ENCODE measurements at places on chromosomes 3 and 15.
A peak's percentile ranks its signal among the peaks of the same experiment; 100 is the strongest.

GRCh38 chr3:136624371-136624770 lies 127.8 kb downstream of the STAG1 start:
- no peak for DNase-seq

- no peak for DNase-seq
Measured at GRCh38 chr15:29140475-29141307, 128.9 kb downstream of the NSMCE3 start.

DNA sequence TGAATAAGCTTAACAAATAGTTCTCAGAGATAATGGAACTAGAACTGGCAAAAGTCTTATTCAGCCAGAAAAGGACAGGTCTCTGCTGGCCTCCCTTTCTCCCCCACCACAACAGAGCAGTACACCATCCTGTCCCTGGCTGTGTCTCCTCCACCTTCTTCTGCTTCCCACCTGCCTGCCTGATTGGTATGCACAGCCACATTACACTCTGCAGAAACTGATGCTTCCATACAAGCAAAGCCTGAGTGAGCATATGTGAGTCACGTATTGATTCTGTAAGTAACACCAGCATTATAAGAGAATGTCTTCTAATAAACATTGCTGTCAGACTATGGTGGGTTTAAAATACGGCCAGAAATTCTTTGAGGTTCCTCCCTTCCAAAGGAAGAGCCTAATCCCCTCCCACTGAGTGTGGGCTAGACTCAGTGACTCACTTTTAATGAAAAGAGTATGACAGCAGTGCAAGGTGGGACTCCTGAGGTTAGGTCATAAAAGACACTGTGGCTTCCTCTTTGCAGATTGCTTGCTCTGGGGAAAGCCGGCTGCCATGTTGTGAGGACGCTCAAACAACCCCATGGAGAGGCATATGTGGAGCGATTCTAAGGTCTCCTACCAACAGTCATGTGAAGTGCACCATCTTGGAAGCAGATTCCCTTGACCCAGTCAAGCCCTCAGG lies 44.4 kb downstream of the ANXA2 start:
- DNase-seq = no peak

DNA sequence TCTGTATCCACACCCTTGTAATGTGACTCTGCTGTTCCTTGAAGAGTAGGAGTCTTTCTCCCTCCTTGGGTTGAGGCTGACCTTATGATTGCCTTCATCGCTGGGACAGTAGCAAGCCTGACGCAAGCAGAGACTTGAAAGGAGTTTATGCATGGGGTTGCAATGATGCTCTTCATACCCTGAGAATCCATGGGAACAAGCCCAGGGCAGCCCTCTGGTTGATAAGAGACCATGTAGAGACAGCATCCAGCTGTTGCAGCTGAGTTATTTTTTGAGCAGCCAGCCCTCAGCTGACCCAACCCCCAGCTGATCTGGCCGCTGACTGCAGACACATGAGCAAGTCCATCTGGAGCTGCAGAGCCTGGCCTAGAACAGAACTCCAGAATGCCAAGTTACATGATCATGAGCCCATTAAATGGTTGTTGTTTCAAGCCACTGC lies 60.6 kb upstream of the ARNT2 start:
- no peak for DNase-seq

GRCh38 chr15:98694161-98694560 lies 45.8 kb downstream of the IGF1R start:
- DNase-seq = no peak

GRCh38 chr15:58438956-58439355 lies 7.2 kb downstream of the LIPC start:
- DNase-seq = peak; percentile 21

- no peak for DNase-seq
Measured at GRCh38 chr15:75672646-75673425, 25.1 kb downstream of the SNX33 start.

DNA sequence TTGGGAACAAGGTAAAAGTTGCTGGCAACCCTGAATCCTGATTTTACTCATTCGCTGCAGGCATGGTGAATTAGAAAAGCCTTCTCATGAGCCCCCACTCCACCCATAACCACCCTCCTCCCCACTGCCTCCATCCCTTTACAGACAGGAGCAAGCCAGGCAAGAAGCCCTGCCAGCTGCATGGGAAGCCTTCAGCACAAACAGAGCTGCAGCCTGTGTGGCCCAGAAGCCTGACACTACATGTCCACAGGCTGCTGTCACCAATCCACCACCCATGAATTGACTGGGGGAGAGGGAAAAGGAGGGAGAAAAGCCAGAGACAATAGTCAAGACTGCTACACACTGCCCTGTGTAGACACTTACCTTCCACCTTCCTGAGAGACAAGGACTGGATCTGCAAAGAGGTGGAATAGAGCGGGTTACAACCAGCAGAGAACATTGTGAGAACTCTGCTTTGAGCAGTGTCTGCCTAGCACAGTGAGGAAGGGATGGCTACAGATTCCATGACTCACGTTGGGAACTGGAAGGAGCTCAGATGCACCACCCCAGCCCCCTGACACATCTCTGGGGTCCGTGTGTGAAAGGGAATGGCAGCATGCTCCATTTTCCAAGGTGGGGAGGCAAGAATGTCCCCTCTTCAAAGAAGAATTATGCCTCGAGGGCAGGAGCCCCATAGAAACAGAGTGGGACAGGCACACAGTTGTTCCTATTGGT lies 33.9 kb downstream of the DZIP1L start:
- no peak for DNase-seq

- no peak for DNase-seq
Measured at GRCh38 chr15:88904624-88905327, 8.4 kb downstream of the MFGE8 start.

DNA sequence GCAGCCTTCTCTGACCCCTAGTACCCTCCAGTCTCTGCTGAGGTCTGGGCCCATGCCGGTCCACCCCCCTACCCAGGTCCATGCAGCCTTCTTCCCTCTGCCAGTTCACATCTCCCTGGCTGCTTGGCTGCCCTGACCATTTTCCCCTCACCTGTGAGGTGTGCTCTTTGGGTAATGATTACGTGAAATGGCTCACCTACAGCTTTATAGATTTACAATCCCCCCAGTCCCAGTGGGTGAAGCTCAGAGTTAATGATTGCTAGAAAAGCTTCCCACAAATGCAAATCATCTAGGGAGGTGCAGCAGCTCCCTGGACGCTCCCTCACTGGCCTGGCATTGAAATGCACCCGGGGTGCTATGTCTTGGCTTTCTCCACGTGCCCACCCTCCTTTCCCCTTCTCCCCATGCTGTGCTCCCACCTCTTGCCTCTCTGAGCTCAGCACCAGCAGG lies 18.7 kb downstream of the PAQR5 start:
- no peak for DNase-seq

DNA sequence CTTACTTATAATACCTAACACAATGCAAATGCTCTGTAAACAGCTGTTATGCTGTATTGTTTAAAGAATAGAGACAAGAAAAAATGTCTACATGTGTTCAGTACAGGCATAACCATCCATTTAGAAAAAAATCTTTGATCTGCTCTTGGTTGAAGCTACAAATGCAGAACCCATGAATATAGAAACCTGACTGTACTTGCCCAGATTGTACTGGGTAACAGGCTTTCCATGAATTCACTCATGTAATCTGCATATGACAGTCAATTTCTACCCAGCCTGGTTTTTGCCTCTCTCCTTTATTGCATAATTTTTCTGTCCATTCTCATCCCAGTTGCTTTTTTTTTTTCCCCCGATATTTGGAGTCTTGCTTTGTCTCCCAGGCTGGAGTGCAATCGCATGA lies 62.6 kb upstream of the ETV5 start:
- no peak for DNase-seq

GRCh38 chr15:65209701-65210643 lies 1.3 kb downstream of the CILP start:
- no peak for DNase-seq

DNA sequence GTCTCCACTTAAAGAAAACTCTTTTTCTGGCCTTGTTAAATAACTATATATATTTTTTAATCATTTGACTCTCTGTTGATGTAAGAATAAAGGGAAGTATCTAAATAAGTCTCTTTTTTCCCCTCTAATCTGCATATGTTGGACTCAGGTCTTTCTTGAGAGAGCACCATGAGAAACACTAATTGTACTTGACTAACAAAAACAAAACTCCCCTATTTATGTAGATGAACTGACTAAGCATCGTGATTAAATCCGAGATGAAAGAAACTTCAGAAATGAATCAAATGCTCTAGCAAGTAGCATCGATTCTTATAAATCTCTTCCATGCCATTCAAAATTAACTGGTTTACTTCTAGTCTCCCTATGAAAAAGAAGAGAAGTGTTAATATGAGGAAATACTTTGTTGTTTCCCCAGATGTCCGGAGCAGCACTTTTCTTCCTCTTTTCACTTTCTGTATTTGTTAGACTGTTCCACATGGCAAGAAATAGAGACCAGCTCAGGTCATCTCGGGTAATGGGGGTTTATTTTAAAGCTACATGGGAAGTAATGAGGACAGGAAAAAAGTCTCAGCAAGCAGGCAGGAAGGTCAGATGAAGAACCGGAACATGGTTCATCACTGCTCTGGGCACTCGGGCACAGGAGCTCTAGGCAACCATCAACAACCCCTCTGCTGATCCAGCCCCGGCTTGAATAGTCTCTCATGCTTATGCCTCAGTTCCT lies 288.3 kb downstream of the CNTN6 start:
- DNase-seq = no peak

DNA sequence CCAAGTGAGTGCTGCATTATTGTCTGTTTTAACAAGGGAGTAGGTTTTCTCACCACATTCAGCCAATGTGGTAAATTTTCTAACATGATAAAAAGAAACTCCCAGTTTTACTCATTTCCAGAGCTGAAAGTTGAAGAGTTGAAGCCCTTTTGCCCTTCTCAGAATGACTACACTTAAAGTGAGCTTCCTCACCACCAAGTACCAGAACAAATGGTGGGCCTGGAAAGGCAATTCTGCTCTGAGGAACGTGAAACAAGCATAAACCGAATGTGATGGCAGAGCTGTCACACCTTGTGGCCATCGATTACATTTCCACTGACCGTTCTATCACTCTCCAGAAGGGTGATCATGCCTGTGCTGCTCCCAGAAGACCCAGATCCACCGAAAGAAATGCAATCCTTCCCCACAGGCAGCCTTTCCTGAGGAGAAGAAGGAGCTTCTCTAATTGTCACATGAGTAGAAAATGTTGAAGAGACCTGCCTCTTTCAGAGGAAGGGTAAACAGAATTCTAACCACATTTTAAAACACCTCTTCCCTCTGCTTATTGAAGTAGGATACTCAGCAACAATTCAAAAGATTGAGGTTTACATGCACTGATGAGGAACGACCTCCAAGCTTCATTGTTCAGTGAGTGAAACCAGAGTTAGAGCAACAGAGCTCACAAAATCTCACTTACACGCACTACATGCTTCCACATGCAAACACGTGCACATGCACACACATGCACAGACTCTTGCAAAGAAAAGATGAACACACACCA lies 21.4 kb upstream of the CCR9 start:
- peak; percentile 39 for DNase-seq

DNA sequence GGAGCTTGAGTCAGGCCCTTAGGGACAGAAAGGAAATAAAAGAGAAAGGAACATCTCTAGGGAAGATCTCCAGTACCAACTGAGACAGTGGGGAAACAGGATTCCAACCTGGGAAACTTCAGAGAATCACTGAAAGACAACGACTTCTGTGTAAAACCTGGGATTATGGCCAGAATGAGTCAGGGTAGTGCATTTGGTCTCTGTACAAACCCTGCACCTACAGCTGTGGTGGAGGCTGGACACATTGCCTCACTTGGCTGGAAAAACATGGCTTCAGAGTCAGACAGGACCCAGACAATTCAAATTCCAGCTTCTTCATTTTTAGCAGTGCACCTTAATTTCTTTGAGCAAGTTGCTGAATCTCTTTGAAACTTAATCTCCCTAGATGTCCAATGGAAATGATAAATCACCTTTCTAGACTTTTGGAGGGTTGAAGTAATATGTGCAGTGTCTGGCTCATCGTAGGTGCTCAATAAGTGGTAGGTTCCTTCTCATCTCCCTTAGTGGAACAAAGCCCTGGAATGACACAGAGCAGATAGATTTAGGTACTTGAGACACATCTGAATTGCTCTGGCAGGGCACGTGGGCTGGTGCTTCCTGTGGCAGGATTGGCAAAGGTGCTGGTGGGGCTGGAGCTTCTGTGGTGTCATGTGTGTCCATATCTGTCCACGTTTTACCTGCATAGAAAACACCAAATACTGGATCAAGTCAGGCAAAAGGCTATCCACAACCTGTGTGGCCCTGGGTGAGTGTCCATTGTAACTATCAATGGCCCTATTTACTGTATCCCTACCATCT lies 6.1 kb upstream of the CLSTN2 start:
- no peak for DNase-seq

DNA sequence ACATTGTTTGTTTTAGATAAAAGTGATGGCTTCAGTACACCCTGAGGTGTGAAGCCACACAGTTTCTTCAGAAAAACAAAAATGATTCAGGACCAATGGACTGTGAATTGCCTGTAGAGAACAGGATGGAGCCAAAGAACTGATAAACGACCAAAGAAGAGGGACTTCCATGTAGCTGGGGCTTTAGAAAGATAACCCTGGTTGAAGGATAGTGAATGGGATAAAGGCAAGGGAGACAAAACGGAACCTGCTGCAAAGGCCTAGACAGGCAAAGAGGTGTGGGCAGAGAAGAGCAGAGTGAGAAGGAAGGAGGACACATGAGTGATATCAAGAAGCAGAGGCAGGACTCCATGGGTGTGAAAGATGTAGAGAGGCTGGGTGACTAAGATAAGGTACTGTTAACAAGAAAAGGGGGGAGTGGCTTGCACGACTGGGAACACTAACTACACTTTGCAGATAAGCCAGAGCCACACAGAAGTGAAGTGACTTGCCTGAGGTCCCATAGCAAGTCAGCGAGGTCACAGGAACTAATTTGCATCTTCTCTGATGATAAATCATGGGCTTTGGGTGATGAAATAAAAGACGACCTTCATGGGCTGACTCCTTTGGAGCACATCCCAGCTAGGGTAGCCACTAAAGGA lies 44.3 kb downstream of the RAB6B start:
- no peak for DNase-seq

DNA sequence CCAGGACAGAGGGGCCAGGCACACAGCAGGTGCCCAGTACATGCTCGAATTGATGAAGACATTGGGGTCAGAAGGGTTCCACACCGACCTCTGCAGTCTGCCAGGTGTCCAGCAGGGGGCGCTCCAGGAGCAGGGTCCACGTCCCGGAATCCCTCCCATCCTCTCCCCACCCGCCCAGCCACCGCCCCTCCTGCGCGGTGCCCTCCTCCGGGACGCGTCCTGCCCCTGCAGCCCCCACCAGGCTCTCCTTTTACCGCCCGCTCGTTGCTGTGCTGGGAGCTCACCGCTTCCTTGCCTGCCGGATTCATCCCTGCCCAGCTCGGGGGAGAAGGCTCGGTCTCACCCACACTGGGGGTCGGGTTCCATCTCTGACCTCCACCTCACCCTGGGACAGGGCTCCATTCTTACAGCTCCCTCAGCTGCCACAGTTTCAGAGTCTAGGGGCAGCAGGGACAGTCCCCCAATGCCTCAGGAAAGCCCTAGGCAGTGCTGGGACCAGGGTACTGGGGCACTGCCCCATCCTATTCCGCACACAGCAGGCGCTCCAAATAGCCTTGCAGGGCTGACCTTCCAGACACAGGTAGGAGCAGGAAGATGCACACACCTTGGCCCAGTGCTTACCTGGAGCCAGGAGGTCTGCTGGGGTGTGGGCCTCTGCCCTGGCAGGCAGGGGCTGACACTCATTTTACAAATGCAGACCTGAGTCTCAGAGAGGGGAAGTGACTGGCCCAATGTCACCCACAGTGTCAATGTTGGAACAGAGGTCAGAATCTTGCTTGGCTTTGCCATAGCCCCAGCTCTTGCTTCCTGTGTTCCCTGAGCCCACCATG lies 31.0 kb downstream of the GRIP2 start:
- DNase-seq = no peak

GRCh38 chr15:48645558-48646330 lies at the start of gene FBN1:
FBN1 (minus strand) TSS chr15:48645709; CDS start chr15:48644769, 940 bp downstream.
- no peak for DNase-seq

Data from NCI-H187 treated with DMSO at 0.1 percent for 48 hours (cell line).